ENCODE measurements at places on chromosomes 13 and 19.

- DNase-seq, result no peak
These were observed 250.3 kb upstream of the HTR2A start for GRCh38 chr13:47146991-47147811.

DNA sequence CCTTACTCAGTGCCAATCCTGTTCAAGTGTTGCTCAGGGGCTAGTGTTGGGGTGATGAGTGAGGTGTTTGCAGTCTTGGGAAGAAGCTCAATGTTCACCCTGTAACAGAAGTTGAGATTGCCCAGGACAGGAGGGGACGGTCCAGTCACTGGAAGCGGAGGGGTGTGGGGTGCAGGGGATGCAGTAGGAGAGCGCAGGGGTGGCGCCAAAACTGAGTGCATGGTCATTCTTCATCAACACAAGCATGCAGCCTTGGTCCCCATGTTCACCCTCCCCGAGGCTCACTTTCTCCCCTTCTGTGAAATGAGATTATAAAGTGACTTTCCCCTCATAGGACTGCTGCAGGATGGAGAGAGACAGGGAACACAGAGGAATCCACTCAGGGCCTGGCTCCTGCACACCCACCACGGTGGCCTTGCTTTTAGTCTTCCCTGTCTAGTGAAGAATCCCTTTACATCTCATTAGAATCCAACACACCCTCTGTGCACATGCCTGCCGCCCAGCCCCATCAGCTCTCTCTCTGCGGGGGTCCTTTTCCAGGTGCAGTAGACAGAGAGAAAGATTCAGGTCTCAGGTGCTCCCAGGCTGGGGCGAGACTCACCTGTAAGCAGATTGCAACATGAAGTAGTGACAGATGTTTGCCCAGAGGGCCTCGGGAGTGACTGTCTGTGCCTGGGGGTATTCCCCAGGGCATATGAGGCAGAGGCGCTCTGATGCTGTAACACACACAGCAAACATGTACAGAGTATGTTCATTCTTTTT, 93.2 kb downstream of the TSHZ3 start:
- no peak for DNase-seq

- no peak for DNase-seq
These were observed 853 bp upstream of the CACNA1A start for GRCh38 chr19:13507053-13507611.

GRCh38 chr13:26822146-26822545, 61.6 kb upstream of the GPR12 start:
- DNase-seq, result no peak

DNA sequence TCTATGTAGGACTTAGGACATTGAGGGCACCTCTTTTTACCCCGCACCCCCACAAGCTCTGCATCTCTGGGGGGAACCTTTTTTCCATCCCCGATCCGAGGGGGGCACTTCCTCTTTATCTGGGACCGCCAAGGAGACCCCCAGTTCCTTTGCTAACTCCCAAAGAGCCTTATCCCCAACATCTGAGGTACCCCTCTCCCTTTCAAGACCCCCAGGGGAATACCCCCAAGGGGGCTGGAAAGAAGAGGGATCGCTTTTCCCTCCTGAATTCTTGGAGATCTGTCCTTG, 1.1 kb downstream of the TNFSF9 start:
- DNase-seq, result no peak

GRCh38 chr19:8224394-8225145, 15.4 kb downstream of the CERS4 start:
- DNase-seq, result peak; percentile 80

DNA sequence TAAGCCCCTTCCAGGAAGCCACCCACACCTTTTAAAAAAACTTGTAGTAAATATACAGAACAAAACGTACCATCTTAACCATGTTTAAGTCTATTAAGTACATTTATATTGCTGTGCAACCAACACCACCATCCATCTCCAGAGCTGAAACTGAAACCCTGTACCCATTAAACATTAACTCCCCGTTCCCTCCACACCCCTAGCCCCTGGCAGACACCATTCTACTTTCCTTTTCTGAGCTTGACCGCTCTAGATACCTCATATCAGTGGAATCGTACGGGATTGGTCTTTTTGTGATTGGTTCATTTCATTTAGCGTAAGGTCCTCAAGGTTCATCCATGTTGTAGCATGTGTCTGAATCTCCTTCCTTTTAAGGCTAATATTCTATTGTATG, 13.0 kb upstream of the SPATA13 start:
- no peak for DNase-seq

- DNase-seq, result no peak
These were observed 1.6 kb downstream of the AMH start for GRCh38 chr19:2250766-2251105.

DNA sequence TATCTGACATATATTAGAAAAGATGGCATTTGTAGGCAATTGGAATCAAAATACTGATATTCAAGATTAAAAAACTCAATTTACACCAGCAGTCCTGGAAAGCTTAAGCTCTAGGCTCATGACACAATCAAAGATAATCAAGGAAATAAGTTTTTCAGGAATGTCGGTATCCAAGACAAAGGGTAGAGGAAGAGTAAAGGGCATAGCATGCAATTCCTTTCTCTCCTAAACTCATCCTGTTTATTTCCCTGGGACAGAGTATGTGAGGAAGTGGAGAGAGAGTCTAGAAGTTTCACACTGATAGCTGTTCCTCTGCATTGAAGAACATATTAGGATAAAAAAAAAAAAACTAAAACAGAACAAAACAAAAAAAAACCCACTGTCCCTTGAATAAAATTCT, 2452.1 kb downstream of the PCDH9 start:
- no peak for DNase-seq

- DNase-seq, result no peak
These were observed 9.3 kb downstream of the GSK3A start for GRCh38 chr19:42233106-42233505.

DNA sequence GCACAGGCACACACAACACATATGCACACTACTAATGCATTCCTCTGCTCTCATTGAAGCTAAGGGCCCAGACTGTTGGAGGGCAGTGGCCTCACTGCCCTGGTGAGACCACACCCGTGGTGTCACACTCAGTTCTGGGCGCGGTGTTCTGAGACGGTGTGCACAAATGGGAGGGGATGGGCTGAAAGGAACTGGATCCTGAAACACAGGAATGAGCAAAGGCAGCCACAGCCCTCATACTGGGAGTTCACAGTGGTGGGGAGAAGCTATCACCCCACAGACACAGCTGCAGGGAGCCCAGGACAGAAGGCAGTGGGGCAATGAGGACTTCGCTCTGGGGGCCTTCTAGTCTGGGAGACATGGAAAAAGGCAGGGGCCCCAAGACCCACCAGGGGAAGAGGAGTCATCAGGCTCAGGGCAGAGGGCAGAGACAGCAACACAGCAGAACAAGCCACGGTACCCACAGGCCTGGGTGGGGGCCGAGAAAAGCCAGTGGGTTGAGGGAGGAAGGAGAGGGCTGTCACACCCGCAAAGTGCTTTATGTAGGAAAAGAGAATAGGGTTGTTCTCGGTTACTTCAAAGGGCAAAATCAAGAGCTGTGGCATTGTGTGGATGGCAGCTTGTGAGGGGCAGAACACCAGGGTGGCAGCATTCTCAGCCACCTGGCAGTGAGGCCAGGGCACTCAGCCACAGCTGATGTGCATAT, 75.4 kb upstream of the GPR183 start:
- DNase-seq, result no peak

- DNase-seq, result no peak
These were observed 67.1 kb upstream of the HTR2A start for GRCh38 chr13:46963904-46964303.

DNA sequence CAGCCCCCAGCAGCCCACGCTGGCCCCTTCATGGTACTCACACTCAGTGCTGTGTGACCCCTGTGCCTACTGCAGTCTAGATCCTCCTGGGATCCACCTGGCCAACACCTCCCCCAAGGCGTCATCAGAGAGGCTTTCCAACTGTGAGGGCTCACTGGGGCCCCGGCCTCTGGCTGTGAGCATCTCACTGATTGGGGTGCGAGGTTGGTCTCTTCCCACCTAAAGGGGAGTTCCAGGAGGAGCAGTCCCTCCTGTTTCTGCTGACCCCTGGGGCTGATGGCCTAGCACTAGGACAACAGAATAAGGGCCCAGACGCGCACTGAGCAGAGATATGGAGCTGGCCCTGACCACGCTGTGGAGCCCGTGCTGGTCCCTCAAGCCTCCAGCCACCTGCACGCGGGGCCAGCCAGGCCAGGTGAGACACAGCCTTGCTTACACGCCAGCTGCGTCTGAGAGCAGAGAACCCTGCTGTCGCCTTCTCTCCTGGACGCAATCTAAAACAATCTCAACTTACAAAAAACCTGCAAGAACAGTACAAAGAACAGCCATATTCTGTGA, 32.2 kb downstream of the ELL start:
- no peak for DNase-seq

DNA sequence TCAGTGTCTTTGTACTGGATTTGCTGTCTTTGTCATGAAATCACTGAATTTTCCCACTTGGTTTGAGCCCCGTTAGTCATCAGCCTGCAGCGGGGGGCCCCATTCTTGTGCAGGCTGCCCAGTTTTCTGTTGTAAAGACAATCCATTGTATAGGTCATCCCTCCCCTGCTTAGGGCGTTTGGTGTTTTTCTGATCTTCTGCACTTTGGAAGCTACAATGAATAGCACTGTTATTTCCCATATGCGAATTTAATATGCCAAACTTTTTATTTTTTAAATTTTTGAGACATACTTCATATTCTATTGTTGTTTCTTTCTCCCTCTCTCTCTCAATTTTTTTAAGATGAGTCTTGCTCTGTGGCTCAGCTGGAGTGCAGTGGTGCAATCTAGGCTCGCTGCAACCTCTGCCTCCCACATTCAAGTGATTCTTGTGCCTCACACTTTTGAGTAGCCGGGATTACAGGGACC, 9.0 kb downstream of the SLC27A1 start:
- DNase-seq, result no peak

DNA sequence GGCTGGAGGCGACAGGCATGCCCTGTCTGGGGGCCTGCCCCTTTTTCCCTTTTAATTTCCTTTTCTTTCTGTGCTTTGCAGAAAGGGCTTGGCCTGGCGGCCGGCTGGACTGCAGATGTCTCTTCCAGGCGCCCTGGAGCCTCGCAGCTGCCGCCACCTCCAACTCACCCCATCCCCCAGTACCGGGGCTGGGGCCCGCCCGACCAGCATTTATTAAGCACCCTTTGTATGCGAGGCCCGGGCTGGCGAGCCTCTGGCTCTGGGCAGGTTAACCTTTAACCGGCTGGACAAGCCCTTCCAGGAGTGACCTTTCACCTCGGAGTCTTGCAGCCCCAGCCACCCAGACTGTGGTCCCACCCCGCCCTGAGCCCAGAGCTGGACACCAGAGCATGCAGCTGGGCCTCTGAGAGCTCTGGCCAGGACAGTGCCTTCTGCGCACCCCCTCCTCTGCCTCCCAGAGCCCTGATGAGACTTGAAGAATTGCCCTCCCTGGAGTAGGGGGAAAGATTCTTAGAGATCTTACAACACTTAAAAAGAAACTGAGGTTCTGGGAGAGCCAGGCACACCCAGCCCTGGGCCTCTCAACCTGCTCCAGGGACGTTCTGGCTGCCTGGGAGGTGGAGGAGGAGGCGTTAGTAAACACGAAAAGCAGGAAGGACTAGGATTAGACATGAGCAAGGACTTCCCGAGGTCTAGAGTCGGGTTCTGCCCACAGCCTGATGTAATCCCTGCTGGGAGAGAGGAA, 1.1 kb upstream of the NR2F6 start:
- DNase-seq, result no peak

DNA sequence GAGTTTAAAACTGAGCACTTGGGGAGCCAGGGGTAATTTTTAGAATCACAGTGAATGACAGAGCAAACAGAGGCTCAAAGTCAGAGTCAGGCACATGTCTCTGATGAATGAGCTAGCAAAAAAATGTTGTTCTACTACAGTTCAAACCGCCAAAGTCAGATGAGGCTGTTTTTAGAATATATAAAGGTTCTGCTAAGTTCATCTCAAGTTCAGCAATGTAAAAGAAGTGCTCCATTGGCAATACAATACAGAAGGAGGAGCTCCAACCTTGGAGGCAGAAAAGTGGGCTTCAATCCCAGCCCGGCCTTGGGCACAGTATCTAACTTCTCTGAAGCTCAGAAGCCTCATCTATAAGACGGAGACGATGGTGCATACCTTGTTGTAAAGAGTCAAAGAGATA, 70.1 kb upstream of the IPO5 start:
- no peak for DNase-seq

DNA sequence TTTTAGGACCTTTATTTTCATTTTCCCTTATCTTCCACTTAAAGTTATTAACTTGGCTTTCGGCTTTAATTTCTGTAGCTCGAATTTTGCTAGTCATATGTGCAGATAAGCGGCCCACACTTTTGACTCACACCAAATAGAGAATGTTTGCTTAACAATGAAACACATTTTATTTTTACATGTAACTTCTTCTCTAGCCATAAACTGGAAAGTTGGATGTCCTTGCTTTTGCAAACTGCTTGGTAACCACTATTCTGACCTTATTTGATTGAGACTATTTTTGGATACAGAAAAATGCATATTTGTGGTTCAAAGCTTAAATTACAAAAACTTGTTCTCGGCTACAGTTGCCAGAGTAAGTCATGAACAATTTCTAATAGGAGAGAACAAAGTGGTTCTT, 600.0 kb downstream of the KCTD12 start:
- DNase-seq, result no peak

- DNase-seq, result no peak
These were observed 90.6 kb downstream of the PCDH9 start for GRCh38 chr13:67139551-67139950.

DNA sequence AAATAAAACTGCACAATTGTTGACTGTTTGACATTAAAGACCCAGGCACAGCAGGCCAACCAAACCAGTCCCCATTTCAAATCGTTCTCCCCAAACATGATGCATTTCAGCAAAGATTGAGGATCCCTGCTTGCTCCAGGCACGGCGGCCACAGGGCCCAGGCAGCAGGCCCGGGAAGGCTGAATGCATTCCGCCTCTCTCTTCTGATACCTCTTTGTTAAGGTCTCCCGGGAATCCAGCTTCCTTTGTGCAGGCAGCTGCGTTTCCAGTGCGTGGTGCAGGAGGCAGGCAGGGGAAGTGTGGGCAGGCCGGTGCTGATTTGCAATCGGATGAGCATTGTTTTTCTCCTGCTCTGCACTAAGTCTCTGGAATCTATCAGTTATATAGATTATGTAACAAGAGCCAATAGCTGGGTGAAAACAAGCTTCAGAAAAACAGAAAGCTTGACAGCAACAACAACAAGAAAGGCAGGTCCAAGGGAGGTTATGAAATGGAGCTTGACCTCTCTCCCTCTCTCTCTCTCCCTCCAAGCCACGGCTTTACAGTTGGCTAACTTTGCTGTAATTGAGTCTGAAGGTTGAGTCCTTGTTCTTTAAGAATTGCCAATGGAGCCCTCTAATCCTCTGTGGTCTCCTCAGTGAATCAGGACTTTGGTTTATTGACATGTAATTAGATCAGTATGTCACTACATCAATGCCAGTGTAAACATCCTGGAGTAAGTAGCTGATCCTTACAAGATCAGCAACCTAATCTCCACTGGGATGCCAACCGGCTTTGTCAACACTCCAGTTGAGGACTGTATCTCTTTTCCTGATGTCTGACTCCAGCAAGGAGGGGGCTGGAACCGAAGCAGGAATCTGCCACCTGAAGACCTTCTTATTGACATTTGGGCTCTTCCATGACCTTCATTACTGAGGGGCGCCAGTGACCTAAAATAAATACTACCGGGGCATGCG, 338.0 kb downstream of the TEX29 start:
- no peak for DNase-seq
